ENCODE measurements at places on chromosomes 4 and X.

GRCh38 chr4:40848940-40849339 is 99.2 kb downstream of the NSUN7 start:
- no peak for DNase-seq

GRCh38 chrX:40579900-40580536 is 752 bp upstream of the ATP6AP2 start:
- DNase-seq = no peak

DNA sequence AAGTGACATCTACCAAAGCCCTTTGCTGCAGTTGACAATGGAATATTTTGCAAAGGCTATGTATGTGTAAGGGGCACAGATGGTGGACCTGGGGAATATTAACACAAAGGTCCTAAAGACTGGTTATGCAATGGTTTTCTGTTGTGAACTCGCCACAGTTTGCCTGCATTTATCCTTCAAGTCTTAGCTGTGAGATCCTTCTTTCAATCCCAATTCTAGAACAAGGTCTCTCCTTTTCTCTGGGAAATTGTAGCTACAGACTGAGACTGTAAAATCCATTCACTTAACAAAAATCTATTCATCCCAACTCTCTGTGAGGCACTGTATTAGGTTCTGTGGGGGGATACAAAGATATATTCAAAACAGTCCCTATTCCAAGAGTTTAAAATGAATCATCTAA is 250.4 kb downstream of the GPM6A start:
- DNase-seq = no peak

DNA sequence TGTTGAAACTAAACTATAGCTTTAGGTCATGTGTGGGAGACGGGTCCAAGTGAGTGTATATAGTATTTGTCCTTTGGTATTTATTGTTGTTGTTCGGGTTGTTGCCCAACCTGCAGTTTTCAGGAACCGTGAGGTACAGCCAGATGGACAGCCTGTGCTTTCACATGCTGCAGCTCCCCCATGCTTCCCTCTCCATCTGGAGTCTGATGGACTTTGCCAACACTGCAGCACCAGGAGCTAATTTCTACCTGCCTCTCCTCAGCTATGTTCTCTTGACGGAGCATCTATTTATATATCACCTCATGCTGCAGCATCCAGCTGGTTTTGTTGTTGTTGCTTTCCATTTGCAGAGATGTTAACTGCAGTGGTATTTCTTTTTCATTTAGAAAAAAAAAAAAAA is 80.1 kb downstream of the TLL1 start:
- no peak for DNase-seq

- DNase-seq = no peak
These were observed 16.4 kb downstream of the ZNF732 start for GRCh38 chr4:288891-289290.

DNA sequence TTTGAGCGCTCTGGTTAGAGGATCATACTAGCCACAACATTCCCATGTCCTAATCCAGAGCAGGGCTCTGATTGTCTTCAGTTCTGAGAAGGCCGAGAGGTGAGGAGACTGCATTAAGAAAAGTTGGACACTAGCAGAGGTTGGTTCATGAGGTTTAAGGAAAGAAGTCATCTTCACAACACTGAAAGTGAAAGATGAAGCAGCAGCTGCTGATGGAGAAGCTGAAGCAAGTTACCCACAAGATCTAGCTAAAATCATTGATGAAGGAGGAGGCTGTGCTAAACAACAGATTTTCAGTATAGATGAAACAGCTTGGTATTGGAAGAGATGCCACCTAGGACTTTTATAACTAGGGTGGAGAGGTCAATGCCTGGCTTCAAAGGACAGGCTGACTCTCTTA is 36.8 kb downstream of the RAP1GDS1 start:
- DNase-seq = no peak

GRCh38 chr4:141376769-141377168 is 156.1 kb downstream of the ZNF330 start:
- no peak for DNase-seq

DNA sequence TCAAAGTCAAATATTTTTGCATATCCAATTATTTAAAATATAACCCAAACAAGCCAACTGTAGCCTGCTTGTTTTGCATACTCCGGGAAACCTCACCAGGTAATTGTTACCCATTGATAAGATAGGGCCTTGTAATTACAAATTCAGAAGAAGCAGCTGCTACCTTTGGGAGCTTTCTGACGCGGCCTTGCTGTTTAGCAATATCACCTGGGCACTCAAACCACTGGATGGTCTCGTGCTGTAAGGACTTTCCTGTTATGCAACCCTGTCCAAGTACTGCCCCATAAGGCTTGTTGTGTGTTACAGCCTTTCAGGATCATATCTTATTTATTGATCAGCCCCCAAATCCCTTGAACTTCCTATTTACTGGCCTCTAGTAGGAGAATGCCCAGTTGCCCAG is 52.1 kb downstream of the HS3ST1 start:
- no peak for DNase-seq

GRCh38 chrX:41350150-41350975 is 16.4 kb downstream of the DDX3X start:
- DNase-seq = no peak

- DNase-seq = peak; percentile 0
These were observed 30.4 kb downstream of the ELF4 start for GRCh38 chrX:130079824-130080406.

GRCh38 chr4:7967501-7968261 is 28.0 kb upstream of the AFAP1 start:
- no peak for DNase-seq

DNA sequence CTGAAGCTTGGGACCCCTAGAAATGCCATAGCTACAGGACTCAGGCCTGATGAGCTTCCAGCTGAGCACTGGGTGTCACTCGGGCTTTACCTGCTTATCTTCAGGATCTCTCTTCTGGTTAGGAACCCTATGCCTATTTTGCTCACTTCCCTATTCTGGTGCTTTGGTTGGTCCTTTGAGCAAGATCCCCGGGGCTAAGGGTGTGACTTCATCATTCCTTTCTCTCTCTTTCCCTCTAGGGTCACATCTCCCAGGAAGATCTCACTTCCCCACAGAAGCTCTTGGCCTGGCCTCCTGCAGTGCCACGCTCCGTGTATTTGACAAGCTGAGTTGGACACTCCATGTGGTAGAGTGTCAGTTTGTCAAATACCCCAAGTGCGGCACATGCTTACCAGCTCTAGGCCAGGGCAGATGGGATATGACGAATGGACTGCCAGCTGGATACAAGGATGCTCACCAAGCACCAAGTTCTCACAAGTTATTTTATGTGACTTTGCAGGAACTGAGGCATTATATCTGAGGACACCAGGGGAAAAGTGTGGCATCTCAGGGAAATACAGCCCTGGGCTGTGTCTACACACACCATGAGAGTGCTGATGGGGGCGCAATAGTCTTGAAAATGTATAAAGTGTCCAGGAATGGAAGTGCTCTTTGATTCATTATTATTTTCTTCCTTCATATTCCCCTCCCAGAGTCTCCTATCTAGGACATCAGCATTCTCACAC is 21.1 kb downstream of the VSIG4 start:
- no peak for DNase-seq

DNA sequence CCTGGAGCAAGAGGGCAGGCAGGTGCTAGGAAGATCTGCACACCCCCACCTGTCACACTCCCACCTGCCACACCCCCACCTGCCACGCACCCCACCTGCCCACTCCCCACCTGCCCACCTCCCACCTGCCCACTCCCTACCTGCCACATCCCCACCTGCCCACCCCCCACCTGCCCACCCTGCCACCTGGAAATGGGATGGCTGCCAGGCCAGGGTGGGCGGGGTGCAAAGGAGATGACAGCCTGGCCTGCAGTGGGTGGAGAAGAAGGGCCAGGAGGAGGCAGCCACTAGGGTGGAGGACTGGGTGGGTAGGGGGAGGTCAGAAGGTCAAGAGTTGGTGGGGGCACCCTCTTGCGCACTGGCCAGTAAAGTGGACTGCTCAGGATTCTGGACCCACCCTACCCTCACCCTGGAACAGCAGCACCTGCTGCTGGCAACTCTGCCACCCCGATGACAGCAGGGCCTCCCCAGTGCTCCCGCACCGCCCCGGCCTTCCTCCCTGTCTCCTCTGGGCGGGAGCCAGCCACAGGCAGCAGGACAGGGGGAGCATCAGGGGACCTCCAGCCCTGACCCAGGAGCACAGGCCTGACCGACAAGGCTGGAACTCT is 66.8 kb upstream of the NKX1-1 start:
- DNase-seq = no peak

- no peak for DNase-seq
These were observed 28.6 kb downstream of the RNF175 start for GRCh38 chr4:153731239-153731638.

Data from bone marrow (tissue), 2 donors.